ENCODE measurements at places on chromosomes 3 and 15.
A peak's percentile ranks its signal among the peaks of the same experiment; 100 is the strongest.

DNA sequence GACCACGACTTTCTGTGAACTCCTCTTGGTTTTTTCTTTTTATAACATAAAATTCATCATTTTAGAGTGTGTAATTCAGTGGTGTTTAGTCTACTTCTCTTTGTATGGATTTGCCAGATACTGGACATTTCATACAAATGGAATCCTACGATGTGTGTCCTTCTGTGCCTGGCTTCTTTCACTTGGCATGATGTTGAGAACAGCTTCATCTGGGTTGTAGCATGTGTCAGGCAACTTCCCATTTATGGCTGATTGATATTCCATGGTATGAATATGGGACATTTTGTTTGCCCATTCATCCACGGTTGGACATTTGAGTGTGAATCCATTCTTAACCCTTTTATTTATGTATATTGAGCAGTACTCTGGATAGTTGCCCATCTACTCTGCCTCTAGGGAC is 82.7 kb upstream of the KLF13 start:
- no peak for DNase-seq

DNA sequence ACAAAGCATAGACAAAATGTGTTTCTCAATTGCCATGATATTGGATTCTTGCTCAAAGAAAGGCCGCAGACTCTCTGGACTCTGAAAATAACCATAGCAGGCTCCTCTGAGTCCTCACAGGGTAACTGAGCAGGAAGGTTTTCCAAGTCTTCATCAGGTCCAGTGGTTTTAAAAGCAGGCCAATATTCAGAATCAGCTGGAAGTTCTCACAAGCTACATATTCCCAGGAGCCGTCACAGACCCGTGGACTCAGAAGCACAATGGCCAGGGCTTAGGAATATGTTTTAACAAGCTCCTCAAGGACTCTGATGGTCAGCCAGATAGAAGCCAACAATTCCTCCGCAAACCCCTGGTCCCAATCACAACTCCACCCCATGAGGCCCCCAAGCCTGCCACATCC is 256.1 kb upstream of the ADAMTS9 start:
- no peak for DNase-seq

- no peak for DNase-seq
Observed at GRCh38 chr15:51046016-51046415, 48.7 kb downstream of the TNFAIP8L3 start.

DNA sequence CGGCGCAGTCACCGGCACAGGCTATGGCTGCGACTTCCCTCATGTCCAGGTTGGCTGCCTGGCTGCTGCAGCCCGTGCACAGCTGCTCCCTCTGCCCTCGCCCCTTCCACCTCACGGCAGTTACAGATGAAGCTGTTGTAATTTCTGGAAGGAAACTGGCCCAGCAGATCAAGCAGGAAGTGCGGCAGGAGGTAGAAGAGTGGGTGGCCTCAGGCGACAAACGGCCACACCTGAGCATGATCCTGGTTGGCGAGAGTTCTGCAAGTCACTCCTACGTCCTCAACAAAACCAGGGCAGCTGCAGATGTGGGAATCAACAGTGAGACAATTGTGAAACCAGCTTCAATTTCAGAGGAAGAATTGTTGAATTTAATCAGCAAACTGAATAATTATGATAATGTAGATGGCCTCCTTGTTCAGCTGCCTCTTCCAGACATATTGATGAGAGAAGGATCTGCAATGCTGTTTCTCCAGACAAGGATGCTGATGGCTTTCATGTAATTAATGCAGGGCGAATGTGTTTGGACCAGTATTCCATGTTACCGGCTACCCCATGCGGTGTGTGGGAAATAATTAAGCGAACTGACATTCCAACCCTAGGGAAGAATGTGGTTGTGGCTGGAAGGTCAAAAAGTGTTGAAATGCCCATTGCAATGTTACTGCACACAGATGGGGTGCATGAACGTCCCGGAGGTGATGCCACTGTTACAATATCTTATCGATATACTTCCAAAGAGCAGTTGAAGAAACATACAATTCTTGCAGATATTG is 13.2 kb upstream of the GNB4 start:
- no peak for DNase-seq

DNA sequence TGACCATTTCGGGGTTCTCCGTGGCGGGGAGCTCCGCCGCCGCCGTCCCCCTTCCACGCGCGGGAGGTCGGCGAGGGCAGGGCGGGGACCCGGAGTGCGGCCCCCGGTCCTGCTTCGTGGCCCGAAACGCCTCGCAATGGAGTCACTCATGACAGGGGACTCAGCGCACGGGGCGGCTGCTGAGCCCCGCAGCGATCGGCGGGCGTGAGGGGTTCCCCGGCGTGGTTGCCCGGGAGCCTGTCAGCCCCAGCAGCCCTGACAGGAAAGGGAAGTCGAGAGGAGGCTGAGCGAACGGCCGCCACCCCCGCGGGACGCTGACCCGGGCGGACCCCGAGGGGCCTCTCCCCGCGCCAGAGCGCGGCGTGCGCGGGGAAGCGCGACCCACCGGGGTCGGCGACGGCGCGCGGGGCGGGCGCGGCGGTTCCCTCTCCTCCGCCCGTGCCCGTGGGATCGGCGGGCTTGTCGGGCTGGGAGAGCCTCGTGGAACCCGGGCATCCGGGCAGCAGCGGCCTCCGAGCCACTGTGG is 564 bp upstream of the PIGZ start:
- no peak for DNase-seq

DNA sequence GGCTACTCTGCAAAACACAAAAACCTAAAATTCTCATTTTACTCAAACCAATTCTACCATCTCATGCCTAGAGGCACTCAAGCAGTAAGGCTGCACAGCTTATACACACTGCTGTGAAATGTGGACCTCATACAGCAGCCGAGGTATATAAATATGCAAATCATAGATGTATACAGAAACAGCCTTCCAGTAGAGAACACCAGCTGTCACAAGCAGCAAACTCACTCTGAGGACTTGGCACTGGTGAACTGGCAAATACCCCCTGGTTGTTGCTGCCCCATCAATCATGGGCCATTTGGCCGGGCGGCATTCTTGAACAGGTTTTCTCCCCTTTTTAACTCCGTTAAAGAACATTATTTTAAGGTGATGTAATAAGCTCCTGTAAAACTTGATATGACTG is 378.0 kb downstream of the LSAMP start:
- DNase-seq: no peak

- DNase-seq: no peak
Observed at GRCh38 chr3:185549122-185549521, 3.3 kb downstream of the LIPH start.

DNA sequence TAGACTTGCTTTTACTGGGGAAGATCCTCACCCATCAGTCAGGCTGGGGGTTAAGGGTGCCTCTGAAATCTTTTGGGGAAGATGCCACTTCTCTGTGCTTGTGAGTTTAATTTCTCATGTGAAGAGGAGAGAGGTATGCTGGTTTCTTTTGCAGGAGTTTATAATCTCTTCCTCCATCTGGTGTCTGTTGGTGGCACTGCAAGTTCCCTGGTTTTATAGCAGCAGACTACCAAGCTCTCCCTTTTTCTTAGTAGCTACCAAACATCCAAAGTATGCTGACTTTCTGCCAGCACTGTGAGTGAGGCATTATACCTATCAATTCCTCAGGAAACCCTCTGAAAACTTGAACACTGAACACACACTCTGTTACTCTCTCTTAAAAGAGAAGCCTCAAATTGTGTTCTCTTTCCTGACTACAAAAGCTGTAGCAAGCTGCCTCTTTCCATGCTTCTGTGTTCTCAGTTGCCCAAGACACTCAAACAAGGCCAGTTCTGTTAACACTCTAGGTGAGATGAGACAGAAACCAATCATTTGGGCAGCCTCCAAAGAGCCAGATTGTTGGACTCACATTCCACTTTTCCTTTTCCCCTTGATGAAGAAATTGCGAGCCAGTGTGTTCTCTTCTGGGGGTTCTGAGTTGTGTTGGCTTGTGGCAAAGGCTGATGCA is 299.5 kb downstream of the GAP43 start:
- peak; percentile 20 for DNase-seq

GRCh38 chr3:9503283-9503682 is 50.3 kb downstream of the LHFPL4 start:
- peak; percentile 98 for DNase-seq

GRCh38 chr3:163878396-163878795 is 1199.9 kb downstream of the SI start:
- no peak for DNase-seq
